Stimulated activated CD8-positive, alpha-beta memory T cell treated with anti-CD3 and anti-CD28 coated beads, Interleukin-7, amount 100 ng/mL, for 1 hour (primary cell): ENCODE measurements at places on chromosomes 3 and 15.

DNA sequence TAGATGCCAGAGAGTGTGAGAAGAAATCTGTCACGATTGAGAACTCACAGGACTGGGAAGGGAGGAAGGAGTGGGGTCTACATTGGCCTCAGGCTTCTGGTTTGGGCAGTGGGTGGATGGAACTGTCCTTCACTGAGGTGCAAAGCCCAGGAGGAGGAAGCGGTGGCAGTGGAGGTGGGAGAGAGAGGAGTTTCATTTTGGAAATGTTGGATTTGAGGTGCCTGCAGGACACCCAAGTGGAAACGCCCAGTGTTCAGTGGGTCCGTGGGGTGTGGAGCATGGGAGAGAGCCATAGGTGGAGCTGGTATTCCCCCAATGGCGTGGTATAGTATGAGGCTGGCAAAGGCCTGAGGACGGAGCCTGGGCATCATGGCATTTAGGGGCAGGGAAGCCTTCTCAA is 9.3 kb upstream of the EPHB3 start:
- no peak for DNase-seq

DNA sequence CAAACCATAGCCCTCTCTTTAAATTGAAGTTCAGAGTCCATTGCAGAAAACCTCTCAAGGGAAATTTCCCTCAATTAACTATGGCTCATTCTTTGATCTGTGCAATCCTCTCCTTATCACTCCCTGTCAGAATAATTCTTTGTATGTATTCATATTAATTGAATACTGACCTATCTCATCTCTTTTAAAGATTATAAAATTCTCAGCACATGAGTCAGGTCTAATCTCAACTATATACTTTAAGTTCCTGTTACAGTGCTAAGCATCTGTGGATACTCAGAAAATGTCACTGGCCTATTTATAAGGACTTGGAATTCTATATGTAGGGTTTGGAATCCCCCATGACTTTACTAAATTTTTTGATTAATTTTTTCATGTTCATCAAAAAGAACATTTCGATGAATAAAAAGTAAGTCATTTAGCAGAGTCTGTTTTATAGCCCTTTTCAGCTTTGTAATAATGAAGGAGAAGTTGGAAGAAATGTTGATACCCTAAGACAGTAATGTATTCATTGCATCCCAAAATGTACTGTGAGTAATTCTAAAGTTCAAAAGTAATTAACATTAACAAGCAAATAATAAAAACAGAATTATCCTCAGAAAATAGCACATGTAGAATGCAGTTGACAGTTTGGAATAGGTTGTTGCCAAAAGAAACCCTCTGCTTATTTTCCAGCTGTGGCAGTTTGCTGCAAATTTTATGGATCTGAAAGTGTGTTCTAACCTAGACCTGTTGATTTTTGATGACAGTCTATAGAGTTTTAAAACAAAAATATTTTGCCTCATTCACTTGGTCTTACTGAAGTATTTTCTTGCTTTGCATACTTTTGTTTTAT is 503.4 kb upstream of the CBLB start:
- DNase-seq: no peak

- DNase-seq: no peak
These were observed 53.9 kb upstream of the SSR3 start for GRCh38 chr3:156608601-156609514.

DNA sequence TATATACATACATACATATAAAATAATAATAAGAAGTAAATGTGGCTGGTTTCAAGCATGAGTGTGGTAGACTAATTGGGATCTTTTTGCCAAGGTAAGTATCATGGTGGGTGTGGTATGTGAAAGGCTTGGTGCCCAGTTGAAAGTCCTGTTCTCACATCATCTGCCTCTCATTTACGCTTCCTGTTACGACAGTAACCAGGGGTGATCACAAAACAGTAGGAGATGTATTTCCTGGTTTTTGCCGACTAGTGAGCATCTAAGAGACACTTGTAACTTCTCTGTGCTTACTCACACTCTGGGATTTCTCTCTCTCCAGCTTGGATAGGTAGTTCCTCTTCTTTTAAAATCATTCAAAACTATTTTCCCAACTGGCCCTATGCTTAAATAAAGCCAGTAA is 1028.3 kb upstream of the NR2F2 start:
- DNase-seq: no peak

DNA sequence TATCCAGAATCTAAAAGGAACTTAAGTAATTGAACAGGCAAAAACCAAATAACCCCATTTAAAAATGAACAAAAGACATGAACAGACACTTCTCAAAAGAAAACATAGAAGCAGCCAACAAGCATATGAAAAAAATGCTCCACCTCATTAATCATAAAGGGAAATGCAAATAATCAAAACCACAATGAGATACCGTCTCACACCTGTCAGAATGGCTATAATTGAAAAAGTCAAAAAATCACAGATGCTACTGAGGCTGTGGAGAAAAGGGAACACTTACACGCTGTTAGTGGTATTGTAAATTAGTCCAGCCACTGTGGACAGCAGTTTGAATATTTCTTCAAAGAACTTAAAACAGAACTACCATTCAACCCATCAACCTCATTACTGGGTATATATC is 220.7 kb downstream of the MEX3B start:
- DNase-seq: no peak

DNA sequence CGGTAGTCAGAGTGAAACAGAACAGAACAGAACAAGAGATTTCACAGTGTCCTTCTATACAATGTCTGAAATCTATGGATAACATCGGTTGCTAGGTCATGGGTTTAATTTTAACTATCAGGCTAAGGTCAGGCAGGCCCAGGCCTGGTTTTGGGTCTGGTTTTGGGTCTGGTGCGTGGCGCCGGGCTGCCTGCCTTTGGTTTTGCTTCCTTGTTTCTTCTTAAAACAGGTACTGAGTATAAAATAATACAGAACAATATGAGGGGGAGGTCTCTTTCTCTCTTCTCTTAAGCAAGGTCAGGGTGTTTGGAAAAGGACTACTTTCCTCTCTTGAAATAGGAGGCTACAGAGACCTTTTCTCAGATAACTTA is 1.4 kb downstream of the AEN start:
- no peak for DNase-seq

DNA sequence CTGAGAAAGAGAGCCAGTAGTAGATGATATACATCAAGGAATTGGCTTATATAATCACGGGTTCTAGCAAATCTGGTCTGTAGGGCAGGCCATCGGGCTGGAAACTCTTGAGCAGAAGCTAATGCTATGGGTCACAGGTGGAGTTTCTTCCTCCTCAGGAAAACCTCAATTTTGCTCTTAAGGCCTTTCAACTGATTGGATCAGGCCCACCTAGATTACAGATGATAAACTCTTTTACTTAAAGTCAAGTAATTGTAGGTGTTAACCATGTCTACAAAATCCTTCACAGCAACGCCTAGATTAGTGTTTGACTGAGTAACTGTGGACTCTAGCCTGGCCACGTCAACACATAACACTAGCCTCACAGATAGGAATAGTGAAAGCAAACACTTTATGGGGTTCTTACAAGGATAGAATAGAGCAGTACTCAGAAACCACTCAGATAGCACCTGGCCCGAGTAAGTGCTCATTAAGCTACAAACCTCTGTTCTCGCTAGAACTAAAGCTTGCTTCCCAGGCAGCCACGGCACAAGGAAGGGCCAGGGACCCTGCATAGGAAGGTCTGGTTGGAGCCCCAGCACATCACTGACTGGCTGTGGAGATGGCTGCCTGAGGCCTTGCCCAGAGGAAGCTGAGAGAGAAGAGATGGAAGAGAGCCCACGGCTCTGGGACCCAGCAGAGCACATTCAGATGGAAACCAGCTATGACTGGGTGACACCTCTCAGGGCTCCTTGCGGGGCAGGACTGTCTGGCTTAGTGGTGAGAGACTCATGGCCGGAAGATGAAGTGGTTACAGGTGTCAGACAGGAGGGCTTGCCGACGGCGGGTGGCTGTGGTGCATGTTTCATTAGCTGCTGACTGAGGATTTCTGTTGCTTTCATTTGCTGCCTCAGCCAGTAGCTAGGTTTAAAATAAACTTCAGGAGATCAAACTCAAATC is 202.5 kb upstream of the TLE3 start:
- peak; percentile 57 for DNase-seq

DNA sequence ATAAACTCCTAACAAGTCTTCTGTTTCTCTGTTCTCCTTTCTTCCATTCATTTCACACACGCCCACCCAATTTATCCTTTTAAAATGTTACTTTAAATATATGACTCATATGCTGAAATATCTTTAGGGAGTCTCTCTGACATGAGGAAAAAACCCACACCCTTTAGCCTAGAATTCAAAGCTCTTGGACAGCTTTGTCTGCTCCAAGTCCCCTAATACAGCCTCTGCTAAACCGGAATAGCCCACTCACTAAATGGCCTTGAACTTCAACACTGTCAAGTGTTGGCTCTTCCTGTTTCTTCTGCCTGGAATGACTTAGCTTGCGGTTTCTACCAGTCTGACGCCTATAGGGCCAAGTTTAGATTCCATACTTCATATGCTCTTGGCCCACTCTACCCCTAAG is 3.3 kb upstream of the CD96 start:
- DNase-seq: no peak

DNA sequence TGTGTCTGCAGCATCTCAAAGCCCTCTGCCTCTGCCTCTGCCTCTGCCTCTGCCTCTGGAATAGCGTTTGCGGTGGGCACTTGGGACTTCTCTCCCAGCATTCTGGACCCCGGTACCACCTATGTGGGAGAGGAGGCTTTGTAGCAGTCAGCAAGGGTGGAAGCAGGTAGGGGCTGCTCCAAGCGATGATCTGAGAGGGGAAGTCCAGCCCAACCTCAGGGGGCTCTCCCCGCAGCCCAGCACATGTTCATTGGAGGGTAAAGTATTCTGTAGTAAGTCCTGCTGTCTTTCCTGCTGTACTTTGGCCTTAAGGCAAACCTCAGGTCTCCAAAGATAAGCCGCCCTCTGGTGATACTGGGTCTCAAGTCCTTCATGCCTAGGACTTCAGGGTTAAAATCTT is 68.6 kb downstream of the FAM174B start:
- DNase-seq: no peak

GRCh38 chr3:140843656-140844055 is 98.0 kb upstream of the SLC25A36 start:
- DNase-seq: no peak

DNA sequence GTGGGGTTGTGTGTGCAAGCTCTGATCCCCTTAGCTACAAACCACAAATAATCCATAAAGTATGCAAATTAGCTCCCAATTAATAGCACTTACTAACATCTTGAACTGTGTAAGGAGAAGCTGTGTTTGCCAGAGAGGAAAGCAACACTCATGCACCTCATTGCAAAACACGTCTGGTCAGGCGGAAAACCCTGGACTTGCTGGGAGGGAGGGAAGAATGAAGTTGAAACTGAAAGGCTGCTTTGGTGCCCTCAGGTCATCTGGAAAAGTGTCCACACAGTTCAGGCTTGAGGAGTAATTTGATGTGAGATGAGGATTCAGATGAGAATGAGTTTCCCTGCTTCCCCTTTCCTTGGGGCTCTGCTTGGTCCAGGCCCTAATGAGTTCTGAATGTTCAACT is 185.5 kb upstream of the ANKRD28 start:
- no peak for DNase-seq

DNA sequence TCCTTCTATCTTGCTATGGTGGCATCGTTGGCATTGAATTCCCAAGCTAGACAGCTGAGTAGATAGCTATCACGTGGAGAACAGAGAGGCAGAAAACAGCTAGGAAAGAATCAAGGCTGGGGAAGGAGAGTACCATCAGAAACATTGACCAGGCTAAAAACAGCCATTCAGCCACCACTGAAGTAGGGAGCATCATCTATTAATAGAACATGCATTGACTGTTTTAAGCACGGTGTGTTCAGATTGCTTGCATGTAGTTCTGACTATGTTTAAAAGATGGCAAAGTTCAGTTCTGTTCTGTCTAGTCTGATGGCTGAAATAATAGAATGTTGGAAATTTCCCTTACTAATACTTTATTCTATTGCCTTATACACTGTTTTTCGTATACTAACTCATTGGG is 413.0 kb downstream of the GABRB3 start:
- no peak for DNase-seq

DNA sequence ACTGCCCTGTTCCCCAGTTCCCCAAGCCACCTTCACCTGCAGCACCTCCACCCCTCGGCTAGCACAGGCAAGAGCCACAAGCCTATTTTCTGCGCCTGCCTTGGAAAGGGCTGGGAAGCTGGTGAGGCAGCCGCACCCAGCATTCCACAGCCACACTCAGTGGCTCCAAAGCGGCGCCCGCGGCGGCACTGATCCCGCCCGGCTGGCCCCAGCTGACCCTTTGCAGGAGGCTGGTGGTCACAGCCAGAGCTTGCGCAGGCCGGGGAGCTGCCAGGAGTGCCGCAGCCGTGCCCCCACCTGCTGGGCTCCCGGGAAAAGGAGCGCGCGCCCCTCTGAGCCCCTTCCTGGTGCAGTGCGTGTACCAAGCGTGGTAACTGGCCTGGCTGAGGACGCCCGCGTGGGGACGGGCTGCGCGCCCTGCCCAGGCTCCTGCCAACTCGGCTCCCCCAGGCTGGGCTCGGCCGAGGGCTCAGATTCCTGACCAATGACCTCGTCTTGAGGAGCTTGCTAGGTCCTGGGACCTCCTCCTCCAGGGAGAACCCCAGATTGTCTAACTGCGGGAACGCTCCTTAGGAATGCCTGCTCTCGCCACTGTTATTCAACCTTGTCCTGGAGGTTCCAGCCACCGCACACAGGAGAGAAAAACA is 13.3 kb downstream of the GRAMD2A start:
- no peak for DNase-seq

- DNase-seq: no peak
These were observed 92.0 kb downstream of the TMEM108 start for GRCh38 chr3:133130168-133130567.

- DNase-seq: no peak
These were observed 127.4 kb upstream of the MLF1 start for GRCh38 chr3:158443632-158444031.

- DNase-seq: no peak
These were observed 134.4 kb upstream of the ROBO1 start for GRCh38 chr3:79902151-79902550.

- DNase-seq: no peak
These were observed 93.6 kb upstream of the AGBL1 start for GRCh38 chr15:85986116-85986515.

- DNase-seq: no peak
These were observed 27.7 kb downstream of the TSPAN3 start for GRCh38 chr15:77042955-77043920.

DNA sequence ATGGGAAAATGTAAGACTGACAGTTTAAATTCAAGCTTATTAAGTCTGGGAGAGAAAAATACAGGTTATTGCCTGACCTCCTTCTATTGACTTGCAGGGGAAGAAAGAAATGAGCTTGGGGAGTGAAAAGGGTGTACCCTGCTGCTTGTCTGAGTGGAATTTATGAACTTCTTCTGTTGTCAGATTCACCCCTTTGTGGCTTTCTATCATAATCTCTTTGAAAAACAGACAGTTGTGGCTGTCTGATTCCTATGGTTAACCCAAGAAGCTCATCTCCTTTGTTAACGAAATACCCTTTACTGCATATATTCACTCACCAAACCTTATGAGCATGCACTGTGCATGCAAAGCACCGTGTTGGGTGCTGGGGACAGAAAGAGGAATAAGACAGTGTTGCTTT is 22.5 kb downstream of the GPD1L start:
- no peak for DNase-seq

DNA sequence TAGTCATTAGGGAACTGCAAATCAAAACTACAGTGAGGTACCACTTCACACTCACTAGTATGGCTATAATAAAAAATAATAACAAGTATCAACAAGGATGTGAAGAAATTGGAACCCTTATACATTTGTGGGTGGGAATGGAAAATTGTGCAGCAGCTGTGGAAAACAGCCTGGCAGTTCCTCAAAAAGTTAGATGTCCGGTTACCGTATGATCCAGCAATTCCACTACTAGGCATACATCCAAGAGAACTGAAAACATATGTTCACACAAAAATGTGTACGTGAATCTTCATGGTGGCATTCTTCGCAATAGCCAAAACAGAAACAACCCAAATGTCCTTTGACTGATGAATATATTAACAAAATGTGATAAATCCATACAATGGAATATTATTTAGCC is 187.9 kb upstream of the LYSMD4 start:
- no peak for DNase-seq
